ENCODE measurements at places on chromosomes 2 and 18. TPM values are rescaled to one million over a fixed set of nuclear protein-coding genes. Genes with fewer than 3 reads are reported as not detected.
A peak's percentile ranks its signal among the peaks of the same experiment; 100 is the strongest.

GRCh38 chr18:23228102-23229061 is 93.1 kb downstream of the CABLES1 start:
- no peak for DNase-seq

- DNase-seq = no peak
Measured at GRCh38 chr2:186918495-186918894, 69.5 kb upstream of the ZSWIM2 start.

DNA sequence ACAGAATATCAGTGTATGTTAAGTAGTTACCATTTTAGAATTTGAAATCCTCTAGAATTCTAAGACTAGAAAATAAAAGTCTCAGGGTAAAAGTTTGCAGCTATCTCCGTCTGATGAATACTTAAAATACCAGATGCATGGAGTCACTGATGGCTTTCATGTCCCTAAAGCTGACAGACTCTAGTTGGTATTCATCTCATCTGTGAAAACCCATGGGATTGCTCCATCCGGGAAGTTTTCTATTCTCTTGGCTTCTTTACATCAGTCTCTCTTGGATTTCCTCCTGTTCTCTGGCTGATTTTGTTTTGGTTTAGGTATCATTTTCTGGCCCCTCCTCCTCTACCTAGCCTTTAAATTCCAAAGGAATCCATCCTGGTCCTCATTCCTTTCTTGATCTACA is 465.6 kb upstream of the POU3F3 start:
- no peak for DNase-seq

- no peak for DNase-seq
Measured at GRCh38 chr2:213221957-213222356, 62.3 kb upstream of the SPAG16 start.

GRCh38 chr2:71690876-71691475 is 237.6 kb downstream of the DYSF start:
- DNase-seq = no peak

Gene SNORC
- 0.20 TPM for total RNA-seq

Gene PCARE
- total RNA-seq = 0.71 TPM

GRCh38 chr2:121429927-121430520 is 100.7 kb upstream of the RNU4ATAC start:
- no peak for DNase-seq

Gene DNAJC5G
- total RNA-seq = not detected

Gene ADD2
- total RNA-seq = 3.3 TPM

DNA sequence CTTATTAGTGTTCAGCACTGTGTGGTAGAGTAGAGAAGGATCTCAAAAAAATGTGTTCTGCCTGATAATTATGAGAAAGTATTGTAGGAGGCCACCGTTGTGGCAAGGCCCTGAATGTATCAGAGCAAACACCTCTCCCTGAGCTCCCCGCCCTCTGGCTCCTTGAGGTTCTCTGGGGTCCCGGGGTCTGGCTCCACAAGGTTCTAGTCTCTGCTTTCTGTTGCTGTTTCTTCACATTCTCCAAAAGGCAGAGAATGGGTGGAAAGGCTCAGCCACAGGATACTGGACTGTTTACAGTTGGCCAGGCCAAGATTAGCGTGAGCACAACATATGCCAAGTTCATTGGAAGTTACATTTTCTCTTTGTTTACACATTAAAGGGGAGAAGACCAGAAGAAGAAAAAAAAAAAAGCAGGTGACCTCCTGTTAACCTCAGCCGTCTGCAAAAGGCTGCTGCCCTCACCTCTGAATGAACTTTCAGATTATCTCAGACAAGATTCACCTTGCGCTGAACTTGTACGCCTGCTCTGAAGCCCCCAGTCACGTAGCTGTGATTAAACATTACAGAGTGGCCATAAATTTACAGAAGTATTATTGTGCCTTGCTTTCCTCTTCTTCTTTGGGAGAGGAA is 56.6 kb upstream of the CYP26B1 start:
- DNase-seq = no peak

Gene RGPD3
- total RNA-seq = 2.1 TPM

- DNase-seq = no peak
Measured at GRCh38 chr18:59728816-59729215, 31.6 kb upstream of the CCBE1 start.

DNA sequence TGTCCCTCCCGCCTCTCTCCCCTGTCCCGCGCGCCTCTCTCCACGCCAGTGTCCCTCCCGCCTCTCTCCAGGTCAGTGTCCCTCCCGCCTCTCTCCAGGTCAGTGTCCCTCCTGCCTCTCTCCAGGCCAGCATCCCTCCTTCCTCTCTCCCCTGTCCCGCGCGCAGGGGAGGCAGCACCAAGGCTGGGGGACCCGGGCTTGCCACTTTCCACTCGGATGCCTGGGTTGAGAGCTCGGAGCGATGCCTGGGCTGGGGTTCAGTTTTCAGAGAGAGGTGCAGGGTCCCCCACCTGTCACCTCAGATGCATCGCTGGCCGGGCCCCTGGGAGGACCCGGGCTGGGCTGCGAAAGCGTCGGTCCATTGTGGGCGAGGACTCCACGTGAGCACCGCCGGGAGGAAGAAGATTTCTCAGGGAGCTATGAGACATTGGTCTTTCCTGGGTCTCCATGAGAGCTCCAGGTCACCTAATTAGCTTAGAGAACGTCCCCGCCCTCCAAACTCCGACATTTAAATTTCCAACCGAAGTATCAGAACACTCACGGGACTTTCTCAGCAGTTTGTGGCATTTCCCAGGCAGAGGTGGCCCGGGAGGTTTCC is 2.1 kb downstream of the FBLN7 start:
- no peak for DNase-seq

Gene MDH1B
- total RNA-seq = 4.2 TPM

DNA sequence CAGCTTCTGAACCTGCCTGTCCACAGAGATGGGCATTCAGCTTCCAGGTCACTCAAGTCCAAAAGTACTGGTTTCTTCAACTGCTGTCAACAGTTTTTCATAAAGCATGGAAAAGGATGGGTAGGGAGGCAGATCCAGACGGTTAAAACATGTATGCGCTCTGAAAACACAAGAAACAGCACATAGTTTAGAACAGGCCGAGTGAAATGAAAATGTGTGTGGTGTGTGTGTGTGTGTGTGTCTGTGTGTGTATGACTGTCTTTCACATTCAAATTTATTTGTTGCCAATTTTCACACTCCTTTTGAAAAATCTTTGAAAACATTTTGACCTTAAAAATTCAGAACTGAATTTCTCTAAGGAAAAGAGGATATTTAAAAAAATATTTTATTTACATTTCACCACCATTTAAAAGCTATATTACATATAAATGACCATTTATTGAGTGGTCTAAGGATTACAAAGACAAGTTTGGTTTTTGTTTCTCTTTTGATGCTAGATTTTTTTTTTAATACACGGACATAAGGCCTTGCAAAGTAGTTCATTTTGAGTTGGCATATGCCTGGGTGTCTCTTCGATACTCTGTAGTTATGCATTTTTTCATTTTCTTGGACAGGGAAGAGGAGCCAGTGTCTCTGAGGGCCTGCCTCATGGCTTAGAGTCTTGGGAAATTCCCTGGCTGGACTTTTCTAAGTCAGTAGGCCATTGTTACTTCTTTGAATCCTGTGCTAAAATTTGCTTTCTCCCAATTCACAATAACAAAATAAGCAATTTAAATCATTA is 30.0 kb upstream of the STK17B start:
- DNase-seq = no peak

DNA sequence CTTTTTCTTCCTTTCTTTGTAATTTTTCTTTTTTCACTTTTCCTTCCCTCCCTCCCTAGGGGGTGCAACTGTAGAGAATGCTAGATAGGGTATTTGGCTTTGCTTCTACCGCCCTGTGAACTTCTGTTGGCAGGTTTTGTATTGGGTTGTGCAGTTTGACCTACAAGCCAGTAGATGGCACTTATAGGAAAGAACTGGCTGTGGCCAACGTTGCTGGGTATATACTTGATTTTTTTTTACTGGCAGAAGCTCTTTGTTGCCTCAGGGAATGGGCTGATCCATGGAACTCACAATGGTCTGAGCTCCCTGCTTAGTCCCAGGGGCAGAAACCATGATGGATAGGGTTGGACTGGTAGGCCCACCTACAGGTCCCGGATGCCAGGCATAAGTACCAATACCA is 1019.5 kb upstream of the LRRTM1 start:
- no peak for DNase-seq

DNA sequence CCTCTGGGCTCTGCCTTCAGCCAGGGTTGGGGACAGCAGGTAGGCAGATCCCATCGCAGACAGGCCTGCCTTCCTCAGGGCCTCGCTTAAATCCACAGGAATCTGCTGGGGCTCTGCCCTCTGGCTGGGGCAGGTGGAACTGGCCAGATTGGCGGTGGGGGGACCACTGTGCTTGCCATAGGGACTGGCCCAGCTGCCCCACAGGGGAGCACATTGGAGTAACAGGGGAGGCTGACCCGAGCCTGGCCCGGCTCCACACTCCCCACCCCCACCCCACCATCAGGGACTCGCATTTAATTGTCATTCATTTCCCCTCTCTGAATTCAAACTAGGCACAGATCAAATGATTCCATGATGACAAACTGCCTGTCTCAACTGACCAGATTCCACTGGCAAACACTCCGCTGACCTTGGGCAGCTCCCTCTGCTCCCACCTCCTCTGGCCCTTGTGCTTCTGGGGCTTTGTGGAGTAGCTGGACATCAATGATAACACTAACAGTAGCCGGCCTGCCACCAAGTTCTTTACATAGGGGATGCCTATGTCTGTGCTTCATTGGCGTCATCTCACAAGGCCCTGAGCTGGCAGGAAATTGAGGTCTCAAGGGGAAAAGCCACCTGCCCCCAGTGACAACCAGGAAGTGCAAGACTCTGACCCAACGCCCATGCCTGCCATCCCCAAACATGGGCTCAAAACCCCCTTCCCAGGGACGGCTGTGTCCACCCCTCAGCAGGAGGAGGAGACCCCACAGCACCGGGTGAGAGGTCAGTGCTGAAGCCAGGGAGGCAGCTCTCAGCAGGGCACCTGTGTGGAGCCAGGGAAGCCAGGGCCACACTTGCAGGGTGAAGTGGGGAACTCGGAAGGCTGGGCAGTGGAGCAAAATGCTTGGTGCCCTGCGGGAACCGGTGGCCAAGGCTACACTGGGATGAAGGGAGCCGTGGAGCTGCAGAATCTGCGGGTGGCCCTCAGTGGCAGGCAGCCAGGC is 2.1 kb upstream of the B3GNT7 start:
- peak; percentile 56 for DNase-seq

Gene AMER3
- not detected for total RNA-seq

Gene IL37
- total RNA-seq = not detected

DNA sequence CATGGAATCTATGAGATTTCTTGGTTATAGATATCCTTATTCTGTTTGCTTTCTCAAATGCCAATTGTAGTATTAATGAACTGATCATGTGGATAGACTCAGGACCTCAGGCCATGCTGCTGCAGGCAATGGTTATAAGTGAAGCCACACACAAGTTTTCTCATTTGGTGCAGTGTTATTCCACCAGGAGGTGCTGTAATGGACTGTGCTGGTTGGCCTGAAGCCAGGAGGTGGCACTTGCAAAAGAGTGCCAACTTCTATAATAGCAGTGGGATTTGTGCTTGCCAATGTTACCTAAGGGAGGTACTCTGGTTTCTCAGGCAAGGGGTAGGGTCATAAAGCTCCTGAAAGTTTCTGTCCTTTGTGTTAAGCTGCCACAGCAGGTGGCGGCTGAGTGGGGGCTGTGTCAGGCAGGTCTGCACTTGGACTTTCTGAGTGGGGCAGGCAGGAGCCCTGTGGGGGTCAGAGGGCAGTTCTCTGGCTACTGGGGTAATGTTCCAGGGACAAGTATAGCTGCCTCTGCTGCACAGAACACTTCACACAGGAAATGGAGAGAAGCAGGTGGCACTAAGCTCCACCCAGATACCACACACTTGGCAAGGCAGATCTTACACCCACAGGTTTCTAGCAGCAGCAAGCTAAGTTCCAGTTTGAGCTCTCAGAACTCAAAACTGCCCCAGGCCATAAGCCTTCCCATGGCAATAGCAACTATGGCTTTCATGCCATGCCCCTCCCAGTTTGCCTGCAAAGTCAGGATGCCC is 352.6 kb upstream of the CWC22 start:
- DNase-seq = no peak

GRCh38 chr2:160632084-160632975 is 138.7 kb upstream of the RBMS1 start:
- no peak for DNase-seq

DNA sequence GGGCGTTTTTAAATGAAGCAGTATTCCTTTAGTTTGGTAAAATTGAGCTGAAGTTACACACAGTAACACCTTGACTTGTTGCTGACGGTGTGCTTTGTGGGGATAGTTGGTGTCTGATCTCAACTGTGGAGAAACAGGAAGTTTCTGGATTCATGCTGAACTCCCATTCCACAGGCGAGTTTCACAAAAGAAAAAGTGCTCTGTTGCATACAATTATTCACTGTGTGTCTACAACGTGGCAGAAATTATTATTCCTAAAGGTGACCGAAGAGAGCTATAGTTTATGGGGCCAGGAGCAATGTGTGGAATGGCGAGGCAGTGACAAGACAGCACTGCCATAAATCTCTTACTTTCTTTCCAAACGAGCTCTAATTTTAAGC is 463 bp upstream of the CABYR start:
- DNase-seq = no peak

DNA sequence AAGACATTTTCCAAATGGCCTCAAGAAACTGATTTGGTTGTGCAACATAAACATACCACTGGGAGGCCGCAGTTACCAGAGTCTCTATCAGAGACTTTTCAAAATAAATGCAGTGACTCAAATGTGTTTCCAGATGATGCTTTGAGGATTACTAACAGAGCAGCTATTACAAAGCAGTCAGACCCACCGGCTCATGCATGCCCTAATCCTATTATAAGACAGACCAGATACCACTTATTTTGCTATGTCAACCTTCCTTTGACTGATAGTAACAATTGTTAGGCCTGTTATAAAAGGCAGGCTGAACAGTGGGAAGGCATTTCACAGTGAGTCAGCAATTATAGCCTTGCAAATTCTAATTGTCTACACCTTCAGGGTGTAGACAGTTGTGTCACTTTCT is 217.7 kb downstream of the LRRTM1 start:
- DNase-seq = no peak

DNA sequence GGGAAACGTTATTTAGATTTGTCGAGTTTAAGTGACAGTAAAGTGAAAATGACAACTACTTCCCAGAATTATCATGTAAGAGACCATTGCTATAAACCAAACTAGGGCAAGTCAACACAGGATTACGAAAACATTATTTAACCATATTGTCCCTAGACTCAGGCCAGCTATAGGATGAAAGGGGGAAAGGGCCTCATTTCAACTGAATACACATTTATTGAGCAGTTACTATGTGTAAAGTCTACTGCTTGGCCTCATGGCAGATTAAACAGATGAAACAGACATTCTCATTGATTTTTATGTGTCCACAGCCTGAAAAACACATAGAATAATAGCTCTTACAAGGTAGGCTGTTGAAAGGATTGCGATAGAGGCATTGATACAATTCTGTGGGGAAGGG is 32.7 kb downstream of the ARHGEF33 start:
- no peak for DNase-seq

DNA sequence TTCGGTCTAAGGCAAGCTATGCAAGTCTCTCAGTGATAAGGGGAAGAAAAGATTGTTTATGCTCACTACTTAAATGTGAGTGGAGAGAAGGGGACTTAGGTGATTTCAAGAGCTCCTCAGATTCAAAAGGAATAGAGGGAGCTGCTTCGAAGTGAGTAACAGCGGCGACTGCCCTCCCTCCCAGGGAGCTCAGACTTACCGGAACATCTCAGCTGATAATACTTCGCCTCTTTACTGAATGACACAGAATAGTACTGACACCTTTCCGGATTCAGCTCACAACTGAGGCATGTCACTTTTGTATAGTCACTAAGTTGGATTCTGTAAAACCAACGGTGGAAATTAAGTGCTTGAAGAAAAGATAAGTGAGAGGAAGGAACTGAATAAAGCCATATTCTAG is 55.5 kb downstream of the DPP4 start:
- DNase-seq = no peak

Gene ZNF396
- 6.1 TPM for total RNA-seq

- no peak for DNase-seq
Measured at GRCh38 chr2:80815259-80815658, 510.7 kb upstream of the LRRTM1 start.

All from upper lobe of left lung (tissue), 6 donors.